H54 (cell line): ENCODE measurements at places on chromosomes 3 and 15.

- no peak for DNase-seq
Observed at GRCh38 chr15:91126080-91126479, 26.0 kb downstream of the SV2B start.

DNA sequence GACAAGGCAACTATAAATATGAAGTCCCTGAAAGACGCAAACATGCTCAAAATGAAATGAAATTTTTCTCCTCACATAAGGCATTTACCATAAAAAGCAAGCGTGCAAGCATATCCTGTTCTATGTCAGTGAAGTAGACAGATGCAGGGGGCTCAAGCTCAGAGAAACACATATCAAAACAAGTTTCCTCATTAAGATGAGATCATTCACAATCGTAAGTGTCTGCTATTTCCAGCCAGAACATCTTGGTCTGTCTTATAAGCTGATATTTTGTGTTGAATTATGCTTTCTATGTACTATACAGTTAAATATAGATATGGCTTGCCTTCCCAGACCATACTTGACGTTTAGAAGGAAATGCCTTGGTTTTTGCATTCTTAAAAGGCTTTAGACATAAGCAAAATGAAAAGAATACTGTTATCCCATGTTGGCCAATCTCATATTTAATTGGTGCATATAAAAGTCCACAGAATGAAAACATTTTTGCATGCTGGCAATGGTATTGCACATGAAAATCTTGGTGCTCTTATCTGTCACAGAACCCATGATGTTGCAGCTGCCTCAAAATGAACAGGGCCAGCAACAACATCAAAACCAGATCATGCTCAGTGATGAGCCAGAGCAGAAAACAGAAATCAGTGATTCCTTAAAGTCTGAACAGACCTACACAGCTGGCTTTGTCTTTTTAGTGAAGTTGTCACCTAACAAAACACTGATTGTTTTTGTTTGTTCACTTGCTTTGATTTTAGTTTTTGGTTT lies 65.4 kb downstream of the SIDT1 start:
- DNase-seq = no peak

DNA sequence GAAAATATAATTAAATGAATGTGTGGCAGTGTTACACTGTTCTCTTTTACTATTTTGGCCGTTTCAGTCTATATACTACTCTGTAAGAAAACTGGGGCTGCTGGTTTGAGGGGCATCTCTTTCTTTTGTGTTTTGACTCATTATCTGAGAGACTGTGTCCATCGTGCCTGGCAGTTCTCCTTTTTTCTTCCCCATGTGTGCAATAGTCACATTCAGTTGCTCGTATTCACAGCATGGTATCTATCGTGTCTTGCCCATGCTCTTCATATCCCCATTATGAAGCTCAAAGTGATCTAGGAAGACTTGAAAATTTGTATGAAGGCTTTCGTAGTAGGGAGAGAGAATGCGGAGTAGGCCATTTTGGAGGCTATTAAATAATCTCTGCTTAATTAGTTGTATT lies 29.8 kb upstream of the FAH start:
- DNase-seq = no peak

DNA sequence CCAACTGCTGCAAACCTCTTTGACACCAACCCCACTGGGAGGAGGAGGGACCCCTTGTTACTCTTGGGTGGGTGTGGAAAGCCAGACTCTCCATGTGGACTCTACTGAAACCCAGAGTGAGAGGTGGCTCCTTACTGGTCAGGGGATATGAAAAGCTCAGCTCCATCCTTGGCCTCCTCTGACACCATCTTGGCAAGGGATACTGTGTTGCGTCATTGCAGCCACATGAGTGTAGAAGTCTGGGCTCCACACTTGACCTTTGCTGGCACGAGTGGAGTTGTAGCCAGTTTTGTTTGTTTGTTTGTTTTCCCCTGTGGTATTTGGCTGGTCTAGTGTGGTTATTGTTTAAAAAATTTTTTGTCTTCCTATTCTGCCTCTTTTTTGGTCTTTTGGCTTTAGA lies 289.1 kb downstream of the GAP43 start:
- no peak for DNase-seq

DNA sequence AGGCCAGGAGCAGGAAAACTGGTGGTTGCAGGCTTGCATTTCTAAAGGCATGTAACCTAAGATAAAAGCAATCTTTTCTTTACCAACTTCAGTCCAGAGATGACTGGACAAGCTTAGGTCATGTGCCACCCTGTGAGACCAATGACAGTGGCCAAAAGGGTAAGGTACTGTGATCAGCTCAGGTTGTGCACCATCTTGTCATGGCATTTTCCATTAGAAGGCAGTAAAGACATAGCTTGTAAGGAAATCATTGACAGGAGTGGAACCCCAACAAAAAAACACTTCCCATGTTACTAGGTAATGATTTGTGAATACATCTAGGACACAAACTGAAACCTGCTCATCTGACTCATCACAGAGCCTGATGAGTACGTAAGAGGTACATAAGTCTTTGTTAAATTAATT lies 35.2 kb downstream of the SSR3 start:
- no peak for DNase-seq

GRCh38 chr3:50486219-50486888 lies 17.1 kb downstream of the CACNA2D2 start:
- DNase-seq = no peak

DNA sequence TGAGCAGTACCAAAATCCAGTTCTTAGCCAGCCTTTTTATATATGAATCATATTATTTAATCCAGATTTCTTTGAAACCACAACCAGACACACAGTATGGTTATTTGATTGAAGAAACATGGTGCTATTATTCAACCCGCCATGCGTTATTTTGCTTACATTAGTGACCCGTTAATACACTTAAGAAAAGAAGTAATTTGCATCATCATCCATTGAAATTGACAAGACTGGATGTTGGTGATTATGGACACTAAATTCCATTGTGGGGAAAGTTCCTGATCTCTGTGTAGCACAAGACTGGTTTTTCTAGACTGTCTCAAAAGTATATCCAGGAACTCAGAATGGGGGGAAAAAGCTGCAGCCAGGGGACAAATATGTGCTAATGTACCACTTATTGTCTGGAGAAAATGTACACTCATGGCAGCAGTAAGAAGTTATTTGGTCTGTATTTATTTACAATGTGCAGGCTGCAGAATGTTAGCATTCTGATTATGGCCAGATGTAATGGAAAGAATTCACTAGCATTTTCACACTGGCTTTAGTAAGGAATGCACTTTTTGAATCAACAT lies 80.3 kb downstream of the FILIP1L start:
- DNase-seq = no peak

DNA sequence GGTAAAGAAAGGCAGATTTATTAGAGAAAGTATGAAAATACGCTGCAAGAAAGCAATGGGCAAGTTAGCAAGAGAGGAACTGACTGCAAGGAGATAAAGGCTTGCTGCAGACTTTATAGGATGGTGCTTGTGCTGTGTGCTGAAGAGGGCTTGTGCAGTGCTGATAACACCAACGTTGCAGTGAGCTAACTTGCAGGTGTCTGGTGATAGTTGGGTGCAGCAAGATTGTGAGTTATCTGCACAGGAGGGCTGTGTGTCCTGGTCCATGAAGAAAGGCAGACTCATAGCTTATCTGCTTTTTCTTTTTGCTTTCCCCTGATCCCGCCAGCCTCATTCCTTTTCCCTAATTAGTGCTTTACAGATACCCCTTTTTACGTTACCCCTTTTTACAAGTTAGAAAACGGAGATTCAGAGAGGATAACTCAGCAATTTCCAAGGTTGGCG lies 58.0 kb upstream of the ZNF148 start:
- no peak for DNase-seq

DNA sequence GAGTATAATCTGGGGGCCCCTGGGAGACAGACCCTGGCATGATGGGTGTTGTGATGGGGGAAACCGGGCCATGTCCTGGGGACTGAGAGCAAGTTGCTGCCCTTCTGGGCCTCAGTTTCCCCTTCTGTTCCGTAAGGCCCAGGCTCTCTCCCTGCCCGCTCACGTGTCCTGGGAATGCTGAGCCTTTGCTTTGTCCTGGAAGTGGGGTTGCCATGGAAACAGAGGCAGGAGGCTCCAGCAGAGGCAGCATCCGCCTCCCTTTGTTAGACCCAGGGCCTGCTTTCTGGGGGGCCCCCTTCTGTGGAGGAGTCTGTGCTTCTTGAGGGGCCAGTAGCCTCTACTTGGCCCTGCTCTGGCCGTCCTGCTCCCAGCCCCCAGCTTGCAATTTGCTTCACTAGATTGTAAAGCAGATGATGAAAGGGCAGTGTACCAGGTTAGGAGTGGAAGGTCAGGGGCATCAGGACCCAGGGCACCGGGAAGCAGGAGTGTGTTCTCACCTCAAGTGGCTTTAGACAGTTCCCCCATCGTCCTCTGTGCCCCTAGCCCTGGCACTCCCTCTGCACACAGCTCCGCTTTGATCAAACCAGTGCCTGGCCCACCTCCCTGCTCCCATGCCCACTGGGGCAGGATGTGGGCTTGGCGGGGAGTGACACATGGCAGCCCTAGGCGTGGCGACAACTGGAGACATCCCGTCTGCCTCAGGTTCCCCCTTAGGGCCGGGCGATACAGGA lies 105.6 kb downstream of the FBLN2 start:
- no peak for DNase-seq

GRCh38 chr3:126799099-126799498 lies 95.1 kb downstream of the CHCHD6 start:
- no peak for DNase-seq

GRCh38 chr3:197231321-197231720 lies 67.1 kb downstream of the DLG1 start:
- DNase-seq = no peak

DNA sequence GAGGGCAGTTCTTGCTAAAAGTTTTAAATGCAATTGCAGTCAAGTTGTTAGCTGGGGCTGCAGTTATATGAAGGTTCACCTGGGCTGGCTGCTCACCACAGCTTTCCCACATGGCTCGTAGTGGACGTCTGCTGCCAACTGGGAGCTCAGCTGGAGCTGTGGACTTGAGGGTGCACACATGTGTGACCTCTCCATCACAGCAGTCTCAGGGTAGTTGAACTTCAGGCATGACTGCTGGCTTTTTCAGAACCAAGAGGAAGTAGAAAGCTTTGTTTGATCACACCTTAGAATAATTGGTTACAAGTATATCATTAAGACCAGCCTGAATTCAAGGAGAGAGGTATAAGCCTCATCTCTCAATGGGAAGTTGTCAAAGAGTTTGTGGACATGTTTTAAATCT lies 74.1 kb downstream of the CHL1 start:
- no peak for DNase-seq

GRCh38 chr3:41404582-41404981 lies 205.3 kb downstream of the CTNNB1 start:
- no peak for DNase-seq

- no peak for DNase-seq
Observed at GRCh38 chr15:85451099-85451700, 70.8 kb downstream of the AKAP13 start.

DNA sequence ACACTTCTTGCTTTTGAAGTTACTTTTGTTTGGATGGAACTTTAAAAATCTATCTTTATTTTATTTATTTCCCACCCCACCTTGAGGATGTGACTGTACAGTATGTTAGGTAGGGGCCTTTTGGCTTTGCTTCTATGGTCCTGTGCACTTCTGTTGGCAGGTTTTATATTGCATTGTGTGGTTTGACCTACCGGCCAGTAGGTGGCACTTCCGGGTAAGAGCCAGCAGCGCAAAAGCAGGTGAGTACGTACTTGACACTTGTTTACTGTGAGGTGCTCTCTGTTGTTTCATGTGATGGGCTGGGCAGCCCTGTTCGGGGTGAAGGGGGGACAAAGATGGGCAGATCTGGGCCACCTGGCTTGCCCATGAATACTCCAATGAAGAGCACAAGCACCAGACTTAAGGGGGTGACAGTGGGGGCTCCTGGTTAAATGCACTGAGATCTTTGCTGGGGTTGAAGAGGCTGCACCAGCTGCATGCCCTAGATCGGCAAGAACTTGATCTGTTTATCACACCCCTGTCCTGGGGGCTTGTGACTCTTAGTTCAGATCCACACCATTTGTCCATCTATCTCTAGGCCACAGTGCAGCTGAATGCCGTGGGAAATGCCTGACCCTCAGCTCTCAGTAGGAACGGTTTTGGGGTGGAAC lies 131.6 kb downstream of the NLGN1 start:
- DNase-seq = peak; percentile 3

- no peak for DNase-seq
Observed at GRCh38 chr15:57353317-57353804, 22.9 kb upstream of the CGNL1 start.

DNA sequence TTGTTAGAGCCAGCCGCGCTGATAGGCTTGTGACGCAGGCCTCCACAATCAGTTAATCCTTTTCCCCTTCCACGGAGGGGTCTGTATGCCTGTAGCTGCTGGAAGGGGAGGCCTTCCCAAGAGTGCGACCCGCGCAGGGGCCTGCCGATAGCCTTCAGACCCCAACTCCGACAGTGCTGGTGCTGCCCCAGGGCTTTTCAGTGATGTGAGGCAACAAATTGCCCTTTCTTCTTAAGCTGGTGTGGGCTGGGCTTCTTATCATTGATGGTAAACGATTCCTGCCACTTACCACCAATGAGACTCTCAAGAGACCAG lies 143.4 kb downstream of the CHSY1 start:
- no peak for DNase-seq

DNA sequence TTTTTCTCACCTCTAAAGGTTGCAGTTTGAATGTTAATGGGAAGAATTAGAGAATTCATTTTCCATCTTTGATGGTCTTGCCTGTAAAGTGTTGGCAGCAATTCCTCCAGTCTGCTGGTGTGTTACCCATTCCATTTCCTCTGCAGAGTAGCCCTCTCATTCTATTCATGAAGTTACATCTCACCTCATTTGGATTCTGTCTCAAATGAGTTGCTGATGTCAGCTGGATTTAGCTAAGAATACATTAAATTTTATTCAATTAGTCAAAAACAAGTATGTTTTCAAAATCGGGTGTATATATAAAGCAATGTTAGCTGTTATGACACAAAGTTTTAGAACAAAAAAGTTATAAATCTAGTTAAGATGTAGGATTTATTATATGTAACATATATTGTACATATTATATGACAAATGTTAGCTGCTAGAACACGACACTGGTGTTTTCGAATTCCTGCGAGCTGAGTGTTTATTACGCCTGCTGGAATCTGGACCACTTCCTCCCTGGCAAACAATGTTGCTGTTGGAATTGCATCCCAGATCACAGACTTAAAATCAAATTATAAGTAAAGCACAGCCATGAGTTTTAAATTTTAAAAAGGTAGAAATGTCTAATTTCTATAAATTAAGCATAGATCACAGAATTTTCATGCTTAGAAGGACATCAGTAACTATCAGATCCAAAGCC lies 516.2 kb downstream of the OCA2 start:
- DNase-seq = no peak

DNA sequence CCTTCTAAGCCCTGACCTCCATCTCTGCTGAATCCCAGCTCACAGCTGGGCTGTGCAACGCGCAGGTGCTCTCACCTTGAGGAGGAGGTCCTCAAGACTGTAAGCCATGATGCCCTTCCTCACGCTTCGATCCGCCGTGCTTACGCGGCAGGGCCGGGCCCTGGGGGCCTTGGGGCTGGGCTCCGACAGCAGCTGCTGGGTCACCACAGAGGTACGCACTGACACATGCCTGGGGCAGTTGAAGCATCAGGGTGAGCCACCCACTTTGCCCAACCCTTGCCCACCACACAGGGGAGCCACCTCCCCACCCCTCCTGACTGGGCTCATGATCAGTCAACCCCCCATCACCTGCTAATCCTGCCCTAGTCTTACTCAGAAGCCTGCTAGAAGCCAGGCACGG lies 3.1 kb downstream of the CIDEC start:
- no peak for DNase-seq
